NCI-H187 (cell line): ENCODE measurements at places on chromosomes 16 and 17.

DNA sequence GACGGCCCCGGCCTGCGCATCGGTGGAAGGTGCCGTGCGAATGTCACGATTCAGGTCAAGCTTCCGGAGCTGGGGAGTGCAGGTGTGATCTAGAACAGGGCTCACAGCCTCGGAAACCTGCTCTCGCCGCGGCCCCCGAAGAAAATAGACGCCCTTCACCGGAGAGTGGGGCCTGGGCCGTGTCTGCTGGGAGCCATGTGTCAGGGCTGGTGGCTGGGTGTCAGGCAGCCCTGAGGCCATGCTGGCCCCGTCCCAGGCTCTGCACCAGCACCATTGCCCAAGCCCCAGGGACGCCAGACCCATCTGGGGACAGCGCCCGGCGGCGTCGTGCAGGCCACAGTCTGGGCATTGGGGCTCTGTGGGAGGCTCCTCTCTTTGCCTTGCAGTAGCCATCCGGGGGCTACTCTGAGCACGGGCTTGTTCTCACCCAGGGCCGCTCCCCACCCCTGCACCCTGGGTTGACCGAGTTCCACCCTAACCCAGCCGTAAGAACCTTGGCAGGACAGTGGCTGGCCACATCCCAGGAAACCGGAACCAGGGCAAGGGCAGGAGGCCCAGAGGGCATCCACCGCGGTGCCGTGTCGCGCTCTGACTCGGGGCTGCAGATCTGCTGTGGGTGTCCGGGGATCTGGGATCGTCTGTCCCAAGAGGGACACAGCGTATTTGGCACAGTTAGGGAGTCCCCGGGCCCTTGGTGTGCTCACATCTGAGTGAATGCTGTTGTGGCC lies 5.3 kb upstream of the NUDT16L1 start:
- DNase-seq: no peak

- no peak for DNase-seq
These were observed 19.3 kb upstream of the ADCY9 start for GRCh38 chr16:4135537-4135936.

DNA sequence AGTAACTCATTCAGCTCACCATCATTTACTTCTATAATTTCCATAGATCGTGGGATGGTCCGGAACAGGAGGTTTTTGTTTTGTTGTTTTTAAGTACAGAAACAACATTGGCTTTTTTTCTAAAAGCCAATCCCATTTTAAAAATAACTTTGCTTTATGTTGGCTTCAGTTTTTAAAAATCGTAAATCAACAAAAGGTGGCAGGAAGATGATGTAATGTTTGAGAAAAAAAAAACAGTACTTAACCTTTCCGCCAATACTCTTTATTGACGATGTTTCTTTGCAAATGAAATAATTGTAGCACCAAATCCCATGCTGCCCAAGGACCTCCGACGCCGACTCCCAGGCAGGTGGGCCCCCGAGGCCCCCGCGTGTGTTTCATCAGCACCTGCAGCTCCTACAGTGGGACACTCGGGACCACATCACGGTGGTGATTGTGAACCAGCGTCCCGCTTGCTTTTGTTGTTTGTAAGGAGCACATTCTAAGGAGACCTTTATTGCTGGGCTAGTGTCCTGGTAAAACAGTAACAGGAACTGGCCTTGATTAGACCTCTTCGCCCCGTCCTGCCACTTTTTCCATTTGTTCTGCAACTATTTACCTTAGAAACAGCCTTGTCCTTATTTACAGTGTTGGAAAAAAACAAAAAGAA lies 140.2 kb upstream of the CHMP6 start:
- DNase-seq: no peak

GRCh38 chr17:44972953-44973352 lies 4.8 kb upstream of the C1QL1 start:
- no peak for DNase-seq

DNA sequence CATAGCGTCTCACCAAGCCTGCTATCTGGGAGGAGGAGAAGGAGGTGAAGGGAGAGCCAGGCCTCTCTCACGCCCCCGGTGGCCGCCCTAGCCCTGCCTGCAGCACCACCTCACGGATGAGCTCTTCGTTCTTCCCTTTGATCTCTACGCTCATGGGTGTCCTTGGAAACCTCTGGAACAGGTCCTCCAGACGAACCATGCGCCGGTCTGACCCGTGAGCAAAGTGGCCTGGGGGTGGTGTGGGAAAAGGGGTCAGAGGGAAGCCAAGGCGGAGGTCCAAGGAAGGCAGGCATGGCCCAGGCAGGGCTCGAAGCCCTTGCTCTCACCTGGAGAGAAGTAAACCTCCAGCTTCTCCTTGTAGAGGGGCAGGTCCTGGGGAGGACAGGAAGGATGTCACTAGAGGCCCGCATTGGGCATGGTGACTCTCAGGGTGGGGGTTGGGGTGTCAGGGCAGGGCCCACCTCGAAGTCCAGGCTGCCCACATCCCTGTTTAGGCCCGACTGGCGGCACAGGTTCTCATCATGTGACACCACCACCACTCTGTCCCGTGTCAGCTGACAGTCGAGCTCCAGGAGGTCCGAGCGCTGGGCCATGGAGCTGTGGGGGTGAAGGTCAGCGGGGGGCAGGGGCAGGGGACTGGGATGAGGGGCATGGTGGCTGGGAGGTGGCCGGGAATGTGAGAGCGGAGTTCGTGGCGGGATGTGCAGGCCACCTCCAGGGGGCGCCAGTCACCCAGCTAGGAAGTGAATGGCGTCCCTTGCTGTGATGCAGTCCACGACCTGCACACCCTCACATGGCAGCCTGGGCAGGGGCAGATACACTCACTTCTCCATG lies 923 bp downstream of the GDPD3 start:
- no peak for DNase-seq

- DNase-seq: no peak
These were observed 6.5 kb downstream of the ZNF629 start for GRCh38 chr16:30780549-30780948.

DNA sequence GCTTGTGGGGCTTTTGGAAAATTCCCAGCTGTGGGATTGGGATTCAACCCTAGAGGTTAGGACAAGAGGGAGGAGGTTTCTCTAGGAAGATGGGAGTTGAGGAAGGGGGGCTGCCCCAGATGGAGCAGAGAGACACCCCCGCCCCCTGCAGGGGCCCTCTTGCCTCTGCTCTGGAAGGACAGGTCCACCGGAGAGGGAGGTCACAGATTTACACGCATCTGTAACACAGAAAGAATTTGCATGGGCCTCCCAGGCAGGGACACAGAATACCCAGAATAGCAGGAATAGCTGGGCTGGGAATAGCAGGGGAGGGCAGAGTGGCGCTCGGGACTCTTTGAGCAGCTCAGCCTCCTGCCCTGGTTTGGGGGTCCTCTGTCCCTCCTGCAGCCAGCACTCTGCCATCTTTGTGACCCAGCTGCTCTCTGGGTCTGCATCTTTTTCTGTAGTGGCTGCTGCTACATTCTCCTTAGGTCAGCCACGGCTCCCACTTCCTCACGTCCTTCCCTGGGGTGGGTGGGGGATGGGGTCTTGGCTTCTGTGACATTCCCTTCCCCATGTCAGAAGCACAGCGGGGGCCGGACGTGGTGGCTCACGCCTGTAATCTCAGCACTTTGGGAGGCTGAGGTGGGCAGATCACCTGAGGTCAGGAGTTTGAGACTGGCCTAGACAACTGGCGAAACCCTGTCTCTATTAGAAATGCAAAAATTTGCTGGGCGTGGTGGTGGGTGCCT lies 33.9 kb upstream of the PLLP start:
- no peak for DNase-seq

- no peak for DNase-seq
These were observed 46.8 kb upstream of the MRTFB start for GRCh38 chr16:14024283-14024682.

DNA sequence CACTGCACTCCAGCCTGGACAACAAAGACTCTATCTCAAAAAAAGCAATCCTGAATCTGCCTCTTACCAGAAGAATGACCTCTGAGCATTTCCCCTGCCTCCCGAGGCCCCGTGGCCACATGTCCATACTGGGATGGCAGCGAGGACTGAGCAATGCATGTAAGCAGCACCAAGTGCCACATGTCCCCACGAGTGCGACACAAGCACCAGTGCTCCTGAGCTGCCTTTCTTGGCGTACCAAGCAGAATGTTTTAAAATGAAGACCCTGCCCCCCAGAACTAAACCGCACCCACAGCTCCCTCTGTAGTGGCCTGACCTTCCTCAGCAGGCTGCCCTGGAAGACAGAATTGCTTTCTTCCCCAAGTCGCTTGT lies 373.3 kb downstream of the SLC39A11 start:
- no peak for DNase-seq

DNA sequence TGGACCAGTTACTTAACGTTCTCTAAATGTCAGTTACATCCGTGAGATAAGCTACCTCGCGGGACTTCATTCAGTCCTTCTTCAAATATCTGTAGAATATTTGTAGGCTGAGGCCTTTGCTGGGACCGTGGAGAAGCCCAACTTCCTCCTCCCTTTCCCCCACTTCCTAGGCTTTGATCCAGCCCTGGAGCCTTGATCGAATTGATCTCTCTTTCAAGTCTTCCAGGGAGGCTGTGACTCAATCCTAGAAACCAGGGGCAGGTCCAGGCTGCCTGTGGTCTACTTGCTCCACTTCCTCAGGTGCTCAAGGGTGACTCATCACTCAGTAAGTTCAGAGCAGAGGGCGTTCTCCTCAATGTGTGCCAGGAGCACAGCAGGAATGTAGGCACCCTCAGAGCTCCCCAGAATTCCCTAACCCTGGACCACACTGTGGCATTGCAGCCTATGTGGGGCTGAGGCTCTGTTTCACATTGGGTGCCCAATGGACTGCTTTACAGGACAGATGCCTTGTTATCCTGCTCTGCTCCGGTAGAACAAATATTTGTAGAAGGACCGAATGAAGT lies 11.2 kb upstream of the CEP20 start:
- no peak for DNase-seq

DNA sequence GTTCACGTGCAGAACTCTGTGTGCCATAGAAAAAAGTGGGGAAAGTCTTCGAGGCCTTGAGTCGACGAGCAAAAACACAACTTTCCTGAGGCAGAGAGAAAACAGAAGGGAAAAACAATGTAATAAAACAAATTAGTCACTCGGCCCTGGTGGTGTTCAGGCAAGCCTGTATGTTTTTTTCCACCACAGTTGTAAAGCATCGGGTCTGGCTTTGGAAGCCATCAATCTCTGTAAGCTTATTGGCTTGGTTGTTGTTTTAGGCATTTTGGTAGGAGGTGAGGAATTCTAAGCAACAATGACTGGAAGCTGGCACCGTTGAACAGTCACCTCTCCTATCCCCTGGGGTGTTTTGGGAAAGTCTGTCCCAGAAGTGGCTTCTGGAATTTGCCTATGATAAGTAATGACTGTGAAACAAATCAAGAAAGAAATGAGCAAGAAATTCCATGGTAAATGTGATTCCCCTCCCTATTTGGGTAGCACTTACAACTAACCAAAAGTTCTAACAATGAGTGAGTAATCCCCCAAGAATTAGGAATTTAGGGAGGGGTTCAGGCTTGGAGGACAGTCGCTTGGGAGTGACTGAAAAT lies 2.8 kb downstream of the CDH13 start:
- no peak for DNase-seq

GRCh38 chr17:68290955-68291835 lies at the start of the genes ARSG and SLC16A6:
Gene ARSG, plus strand, starts transcription at chr17:68291495. Its CDS starts 15,999 bp downstream, at chr17:68307494.
Gene SLC16A6, minus strand, starts transcription at chr17:68291127. Its CDS starts 12,807 bp downstream, at chr17:68278320.
- DNase-seq: peak; percentile 20

DNA sequence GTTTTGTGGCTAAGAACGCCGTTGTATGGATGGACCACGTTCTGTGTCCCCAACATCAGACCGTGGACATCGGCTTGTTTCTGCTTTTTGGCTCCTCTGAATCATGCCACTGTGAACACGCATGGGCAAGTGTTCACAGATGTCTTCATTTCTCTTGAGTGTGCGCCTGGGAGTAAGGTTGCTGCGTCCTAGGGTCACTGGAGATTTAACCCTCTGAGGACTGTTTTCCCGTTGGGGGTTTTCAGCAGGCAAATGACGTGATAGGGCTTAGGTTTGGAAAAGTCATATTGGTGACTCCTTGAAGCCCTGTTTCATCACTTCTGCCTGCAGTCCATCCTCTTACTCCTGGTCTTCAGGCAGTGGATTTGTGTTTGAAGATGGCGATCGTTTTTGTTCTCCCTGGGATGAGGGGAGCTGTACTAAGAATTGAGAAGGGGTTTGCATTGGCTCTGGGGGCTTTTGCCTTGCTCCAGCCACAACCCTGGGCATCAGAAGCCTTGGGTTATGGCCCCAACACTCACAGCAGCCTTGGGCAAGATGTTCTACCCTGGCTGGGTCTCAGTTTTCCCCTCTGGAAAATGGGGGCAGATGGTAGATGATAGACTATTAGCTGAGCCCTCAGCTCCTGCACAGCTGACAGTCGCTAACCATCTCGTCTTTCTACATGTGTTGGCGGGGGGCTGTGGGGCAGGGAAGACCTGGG lies 67.2 kb upstream of the CIBAR2 start:
- no peak for DNase-seq

- no peak for DNase-seq
These were observed 19.5 kb downstream of the MINK1 start for GRCh38 chr17:4852567-4853207.

- no peak for DNase-seq
These were observed 1.3 kb downstream of the LHX1 start for GRCh38 chr17:36938566-36939051.

GRCh38 chr16:65313936-65314626 lies 192.2 kb upstream of the CDH11 start:
- DNase-seq: no peak

DNA sequence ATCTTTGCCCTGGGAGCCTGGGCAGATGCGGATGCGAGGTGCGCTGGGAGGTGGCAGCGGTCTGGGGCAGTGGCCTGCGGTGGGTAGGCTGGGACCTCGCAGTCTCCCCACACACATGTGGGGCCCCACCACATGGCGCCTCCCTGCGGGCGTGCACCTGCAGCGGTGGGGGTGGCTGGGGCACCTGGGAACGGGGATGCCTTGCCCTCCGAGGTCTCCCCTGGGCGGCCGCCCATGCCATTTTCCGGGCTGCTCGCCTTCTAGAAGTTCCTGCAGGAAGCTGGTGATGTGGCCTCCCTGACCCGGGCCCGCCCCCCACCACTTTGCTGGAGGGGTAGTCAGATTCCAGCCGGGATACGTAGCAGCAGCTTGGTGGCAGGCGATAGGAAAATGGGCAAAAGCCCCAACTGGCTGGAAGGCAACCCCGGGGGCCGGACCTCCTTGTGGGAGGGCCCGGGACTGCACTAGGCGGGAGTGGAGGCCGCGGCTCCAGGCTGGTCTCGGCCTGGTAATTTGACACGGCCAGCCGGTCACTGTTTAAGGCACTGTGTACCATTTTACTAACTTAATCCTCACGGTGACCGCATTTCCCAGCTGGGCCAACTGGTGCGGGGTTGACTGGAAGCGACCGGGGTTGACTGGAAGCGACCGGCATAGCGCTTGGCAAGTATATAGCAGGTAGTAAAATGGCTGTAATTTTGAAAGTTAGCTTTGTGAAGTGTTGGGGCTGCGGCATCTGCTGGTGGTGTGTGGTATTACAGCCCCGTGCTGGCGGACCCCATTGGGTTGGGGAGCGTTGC lies 38.5 kb downstream of the IGF2BP1 start:
- DNase-seq: no peak

DNA sequence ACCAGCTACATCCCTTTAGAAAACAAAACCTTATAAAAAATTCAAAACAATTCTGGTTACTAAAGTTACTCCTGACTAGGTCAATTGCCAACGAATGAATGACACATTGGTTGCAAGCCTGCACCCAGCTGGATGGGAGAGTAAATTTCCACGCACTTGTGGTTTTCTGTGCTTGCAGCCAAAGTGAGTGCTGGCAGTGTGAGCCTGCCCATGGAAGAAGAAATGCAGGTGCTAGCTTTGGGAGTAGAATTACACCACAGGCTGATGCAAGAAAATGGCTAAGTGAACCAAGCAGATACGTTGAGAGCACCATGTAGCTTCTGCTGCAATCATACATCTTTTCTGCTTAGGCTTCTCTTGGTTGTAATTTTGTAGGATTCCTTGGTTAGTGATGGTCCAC lies 74.6 kb downstream of the SYCE1L start:
- no peak for DNase-seq

- DNase-seq: no peak
These were observed 178.9 kb downstream of the IRX3 start for GRCh38 chr16:54107583-54108202.

GRCh38 chr16:56866955-56867830 lies 2.2 kb downstream of the SLC12A3 start:
- DNase-seq: peak; percentile 1
